ENCODE measurements at places on chromosomes 11 and 22. TPM values are rescaled to one million over a fixed set of nuclear protein-coding genes. Genes with fewer than 3 reads are reported as not detected.

The SLC36A4 gene
- total RNA-seq = 5.5 TPM

GRCh38 chr11:73321604-73322381 is 13.7 kb downstream of the ARHGEF17 start:
- DNase-seq = no peak

DNA sequence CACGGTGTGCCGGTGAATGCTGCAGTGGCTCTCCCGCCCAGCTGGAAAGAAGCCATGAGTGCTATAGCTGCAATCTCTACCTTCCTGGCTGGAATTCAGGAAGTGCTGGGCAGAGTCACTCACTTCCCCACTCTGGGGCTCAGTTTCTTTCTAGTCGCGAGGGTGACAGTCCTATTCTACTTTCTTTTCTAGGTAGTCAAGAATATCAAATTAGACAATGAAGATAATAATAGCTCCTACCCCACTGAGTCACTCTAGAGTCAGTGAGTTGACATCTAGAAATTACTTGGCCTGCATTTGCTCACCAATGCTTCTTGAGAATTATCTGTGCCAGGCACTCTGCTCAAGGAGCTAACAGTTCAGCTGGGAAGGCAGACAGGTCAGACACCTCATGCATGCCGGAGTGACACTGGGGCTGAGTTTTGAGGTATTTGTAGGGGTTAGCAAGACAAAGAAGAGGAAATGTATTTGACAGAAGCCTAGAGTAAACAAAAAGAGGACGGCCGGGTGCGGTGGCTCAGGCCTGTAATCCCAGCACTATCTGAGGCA is 3.2 kb downstream of the CENPM start:
- no peak for DNase-seq

GRCh38 chr11:28674433-28675103 is 566.4 kb downstream of the METTL15 start:
- no peak for DNase-seq

All from Peyer's patch (tissue), 4 donors.